ENCODE measurements at places on chromosomes 12 and 14.

- DNase-seq = no peak
These were observed 102.0 kb upstream of the PPM1H start for GRCh38 chr12:63036974-63037335.

GRCh38 chr14:91059576-91060350 is 678 bp downstream of the RPS6KA5 start:
- DNase-seq = peak; percentile 81

DNA sequence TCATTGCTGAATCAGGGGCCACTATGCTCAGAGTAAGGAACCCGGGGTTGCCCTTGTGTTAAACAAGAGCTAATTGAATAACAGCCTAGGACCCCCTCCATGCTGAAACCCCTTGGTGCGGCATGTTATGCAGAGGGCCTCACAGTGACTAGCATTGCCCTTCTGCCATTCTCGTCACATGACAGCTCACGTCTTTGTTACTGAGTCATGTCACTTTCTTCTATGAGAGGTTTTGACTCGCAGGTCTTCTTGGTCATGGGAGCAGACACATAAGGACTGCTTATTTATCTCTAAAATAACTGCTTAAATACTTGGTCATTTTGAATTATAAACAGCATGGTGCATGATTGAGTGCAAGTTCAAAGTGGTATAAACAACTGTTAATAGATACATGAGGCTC is 24.9 kb downstream of the TCTN1 start:
- no peak for DNase-seq

DNA sequence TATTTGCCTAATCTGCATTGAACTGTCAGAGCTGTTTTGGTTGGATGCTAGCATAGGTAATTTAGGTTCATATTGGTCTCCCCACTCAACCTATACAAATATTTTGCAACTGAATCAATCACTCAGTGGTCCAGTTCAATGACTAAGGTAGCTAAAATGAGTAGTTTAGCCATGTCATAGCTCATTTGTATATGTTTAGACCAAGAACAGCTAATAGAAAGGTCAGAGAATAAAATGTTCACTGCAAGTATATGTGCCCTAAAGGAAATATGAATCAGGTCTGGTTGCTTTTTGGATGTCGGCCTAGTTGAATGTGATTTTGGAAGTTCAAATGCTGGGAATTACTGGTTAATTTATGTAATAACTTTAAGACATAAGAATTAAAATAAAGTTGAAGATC is 883.9 kb downstream of the LRFN5 start:
- DNase-seq = no peak

DNA sequence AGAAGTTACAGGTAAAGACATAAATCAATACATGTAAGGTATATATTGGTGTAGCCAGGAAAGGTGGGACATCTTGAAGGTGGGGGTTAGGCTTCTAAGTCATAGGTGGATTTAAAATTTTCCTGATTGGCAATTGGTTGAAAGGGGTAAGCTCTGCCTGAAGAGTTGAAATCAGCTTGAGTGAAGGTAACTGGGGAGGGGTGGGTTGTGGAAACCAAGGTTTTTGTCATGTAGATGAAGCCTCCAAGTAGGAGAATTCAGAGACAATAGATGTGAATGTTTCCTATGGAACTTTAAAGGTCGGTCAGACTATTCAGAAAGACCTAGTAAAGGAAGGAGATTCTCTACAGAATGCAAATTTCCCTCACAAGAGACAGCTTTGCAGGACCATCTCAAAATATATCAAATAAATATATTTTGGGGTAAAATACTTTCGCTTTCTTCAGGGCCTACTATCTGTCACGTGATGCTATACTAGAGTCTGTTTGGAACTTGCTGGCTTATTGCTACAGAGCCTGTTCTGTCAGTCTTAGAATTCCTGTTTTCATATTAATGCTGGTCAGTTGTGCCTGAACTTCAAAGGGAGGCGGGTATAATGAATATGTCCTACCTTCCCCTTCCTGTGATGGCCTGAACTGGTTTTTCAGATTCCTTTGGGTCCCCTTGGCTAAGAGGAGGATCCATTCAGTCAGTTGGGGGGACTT is 20.6 kb upstream of the SPATA7 start:
- DNase-seq = no peak

DNA sequence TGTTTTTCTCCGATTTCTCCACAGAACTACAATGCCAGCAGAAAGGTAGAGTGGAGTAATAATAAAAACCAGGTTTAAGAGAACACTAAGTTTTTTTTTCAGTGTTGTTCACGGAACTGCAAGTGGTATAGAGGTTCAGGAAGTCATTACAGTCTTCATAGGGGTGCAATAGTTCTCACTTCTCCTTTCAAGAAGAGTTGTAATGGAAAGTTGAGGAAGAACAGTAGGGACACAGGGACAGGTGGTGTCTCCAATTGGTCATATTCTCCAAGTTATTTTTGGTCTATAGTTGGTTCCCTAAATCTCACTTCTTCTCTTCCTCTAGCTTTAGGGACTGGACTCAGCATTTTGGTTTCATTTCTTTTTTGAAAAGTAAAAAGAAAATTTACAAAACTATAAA is 894.0 kb downstream of the NRXN3 start:
- DNase-seq = no peak

DNA sequence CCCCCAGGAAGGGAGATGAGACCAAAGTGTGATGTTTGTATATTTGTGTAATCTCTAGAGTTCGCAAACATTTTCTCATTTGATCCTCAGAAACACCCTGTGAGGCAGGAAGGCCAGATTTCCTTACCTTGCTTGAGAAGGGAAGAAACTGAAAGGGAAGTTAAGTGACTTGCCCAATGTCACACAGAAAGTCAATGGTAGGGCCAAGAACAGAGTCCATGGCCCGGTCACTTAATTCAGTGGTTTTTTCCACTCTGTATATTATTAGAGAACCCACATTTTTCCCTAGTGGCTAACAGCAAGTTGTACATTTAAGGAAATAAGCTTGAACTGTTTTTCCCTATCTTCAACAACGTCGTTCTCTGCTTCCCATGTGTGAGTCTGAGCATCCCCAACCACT is 25.6 kb upstream of the CHPT1 start:
- no peak for DNase-seq

- no peak for DNase-seq
These were observed 357.9 kb downstream of the BCL11B start for GRCh38 chr14:98913967-98914650.

GRCh38 chr12:91361864-91362263 is 179.2 kb upstream of the DCN start:
- DNase-seq = peak; percentile 16

GRCh38 chr12:39852346-39852745 is 232.7 kb upstream of the ABCD2 start:
- DNase-seq = no peak

GRCh38 chr12:94149119-94149780 is 873 bp downstream of the PLXNC1 start:
- peak; percentile 25 for DNase-seq

- peak; percentile 82 for DNase-seq
These were observed 8.8 kb upstream of the SH2B3 start for GRCh38 chr12:111396726-111397445.

DNA sequence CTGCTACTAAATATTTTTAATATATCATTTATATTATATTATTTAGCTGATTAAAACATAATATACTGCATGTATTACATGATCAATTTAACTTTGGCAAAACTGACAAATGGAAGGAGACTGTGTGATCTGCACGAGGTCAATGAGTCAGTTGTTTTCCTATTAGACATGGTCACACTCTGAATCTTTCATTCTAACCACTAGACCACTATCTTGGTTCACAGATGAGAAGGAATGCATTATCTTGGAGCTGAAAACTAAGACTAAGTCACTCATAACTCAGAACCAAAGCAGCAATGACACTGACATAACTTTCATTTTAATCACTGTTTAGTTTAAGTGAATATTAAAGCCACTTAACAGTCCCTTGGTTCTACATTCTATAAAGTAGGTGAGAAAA is 37.4 kb downstream of the GNPTAB start:
- no peak for DNase-seq

GRCh38 chr12:121996050-121996944 is 25.4 kb upstream of the BCL7A start:
- no peak for DNase-seq

GRCh38 chr14:95666450-95666849 is 19.8 kb upstream of the TCL1B start:
- no peak for DNase-seq

- DNase-seq = no peak
These were observed 280.1 kb downstream of the CPNE8 start for GRCh38 chr12:38625306-38625705.

DNA sequence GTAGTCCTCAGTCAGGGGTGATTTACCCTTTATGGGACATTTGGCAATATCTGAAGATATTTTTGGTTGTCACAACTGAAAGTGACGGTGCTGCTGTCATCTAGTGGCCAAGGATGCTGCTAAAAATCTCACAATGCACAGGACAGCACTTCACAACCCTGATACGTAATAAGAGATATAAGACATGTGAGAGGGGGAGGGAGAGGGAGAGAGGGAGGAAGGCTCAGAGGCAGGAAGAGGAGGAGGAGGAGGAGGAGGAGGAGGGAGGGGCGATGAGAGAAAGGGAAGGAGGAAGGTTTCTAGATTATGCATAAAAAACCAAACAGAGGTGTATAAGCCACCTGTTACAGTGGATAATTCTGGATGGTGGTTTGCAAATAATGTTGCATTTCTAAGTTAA is 14.3 kb downstream of the MYL2 start:
- DNase-seq = peak; percentile 14

DNA sequence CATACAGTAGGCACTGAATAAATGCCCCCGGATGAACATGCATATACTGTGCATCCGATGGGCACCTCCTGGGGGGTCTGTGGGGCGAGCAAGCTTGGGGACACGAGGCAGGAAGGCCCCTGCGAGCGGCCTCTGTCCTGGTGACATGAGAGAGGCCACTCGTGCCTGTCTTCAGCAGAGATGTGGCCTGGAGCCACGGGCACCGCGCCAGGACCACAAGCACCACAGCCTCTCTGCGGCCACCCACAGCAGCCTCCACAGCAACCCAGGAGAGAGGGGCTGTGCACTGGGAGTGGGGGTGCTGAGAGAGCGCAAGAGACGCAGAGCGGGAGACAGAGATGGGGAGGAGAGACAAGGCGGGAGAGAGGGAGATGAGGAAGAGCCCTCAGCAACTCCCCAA is 118.5 kb downstream of the RFLNA start:
- no peak for DNase-seq

DNA sequence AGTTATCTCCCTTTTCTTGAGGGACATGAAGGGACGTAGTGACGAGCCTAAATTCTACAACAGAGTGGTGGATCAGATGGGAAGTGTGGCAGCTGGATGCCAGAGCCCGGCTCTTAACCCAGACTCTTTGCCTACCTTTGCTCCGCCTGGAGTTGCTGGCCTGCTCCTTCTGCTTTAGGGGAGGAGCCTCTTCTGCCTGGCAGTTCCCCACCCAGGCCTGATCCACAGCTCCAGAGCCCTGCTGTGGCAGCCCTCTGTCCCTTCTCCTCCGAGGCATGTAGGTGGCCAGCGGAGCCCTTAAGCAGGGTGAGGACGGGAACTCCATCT is 2.3 kb upstream of the PRPH start:
- no peak for DNase-seq

DNA sequence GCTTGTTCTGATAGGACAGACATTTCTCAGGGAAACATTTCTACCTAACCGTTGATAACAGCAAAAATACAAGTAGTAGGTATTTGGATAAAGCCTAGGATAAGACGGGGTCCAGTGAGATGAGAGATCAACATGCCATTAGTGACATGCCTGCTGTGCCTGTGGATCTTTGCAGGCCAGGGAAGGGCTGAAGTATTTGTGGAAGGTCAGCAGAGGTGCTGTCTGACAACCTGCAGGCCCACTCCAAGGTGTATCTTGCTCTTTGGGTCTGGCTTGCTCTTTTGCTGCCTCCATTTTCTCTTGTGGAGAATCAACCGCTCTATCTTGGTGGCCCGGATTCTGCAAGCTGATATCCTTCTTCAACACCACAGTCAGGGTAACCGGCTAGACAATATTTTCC is 46.7 kb downstream of the MSRB3 start:
- no peak for DNase-seq

DNA sequence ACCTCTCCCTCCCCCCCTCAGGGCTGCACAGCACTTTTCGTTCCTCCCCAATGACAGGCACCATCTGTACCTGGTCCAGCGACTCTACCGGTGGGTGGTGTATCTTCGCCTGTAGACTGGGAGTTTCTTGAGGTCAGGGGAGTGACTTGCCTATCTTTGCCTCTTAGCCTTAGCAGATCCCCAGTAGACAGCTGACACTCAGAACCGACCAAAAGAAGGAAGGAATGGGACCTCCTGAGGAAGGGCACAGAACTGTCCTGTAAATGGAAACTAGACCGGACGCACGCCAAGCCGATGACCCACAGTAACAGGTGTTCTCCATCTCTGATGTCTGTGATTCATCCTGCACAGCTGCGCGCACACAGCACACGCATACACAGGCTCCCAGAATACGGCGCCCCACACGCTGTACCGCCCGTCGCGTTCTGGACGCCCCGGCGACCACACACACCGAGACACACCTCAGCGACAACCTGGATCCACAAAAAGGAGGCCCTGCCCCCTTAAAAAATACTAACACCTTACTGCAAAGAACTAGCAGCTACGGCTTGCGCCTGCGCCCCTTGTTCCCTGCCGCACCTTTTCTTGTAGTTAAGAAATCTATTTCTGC is 673 bp upstream of the TTC9 start:
- DNase-seq = peak; percentile 86

- DNase-seq = no peak
These were observed 3.7 kb downstream of the ADCY4 start for GRCh38 chr14:24330973-24331674.

GRCh38 chr12:113573148-113573547 is 101.5 kb upstream of the LHX5 start:
- no peak for DNase-seq

GRCh38 chr14:36208690-36209278 is 32.3 kb upstream of the PTCSC3 start:
- peak; percentile 69 for DNase-seq

- DNase-seq = no peak
These were observed 256.8 kb upstream of the BTG1 start for GRCh38 chr12:92402415-92402814.

DNA sequence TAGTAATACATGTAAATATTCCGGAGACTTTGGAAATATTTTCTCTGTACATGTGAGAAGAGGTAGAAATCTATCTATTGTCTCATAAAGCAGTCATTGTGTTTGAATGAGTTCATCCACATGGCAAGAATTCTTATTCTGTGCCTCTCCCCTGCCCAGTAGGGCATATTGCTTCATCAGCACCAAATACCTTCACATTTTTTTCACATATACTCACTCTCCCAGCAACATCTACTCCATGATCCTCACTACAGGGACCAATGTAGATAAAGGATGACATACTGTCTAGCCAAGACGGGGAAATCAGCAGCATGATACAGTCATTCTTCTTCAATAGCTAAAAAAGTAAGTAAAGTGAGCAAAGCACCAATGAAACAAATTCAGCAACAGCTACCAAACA is 1.3 kb upstream of the TAS2R14 start:
- no peak for DNase-seq

Data from NCI-H1417 (cell line).